Stimulated activated CD4-positive, alpha-beta T cell treated with anti-CD3 and anti-CD28 coated beads, TNF-alpha, amount 100 ng/mL, for 4 hours (primary cell): ENCODE measurements at places on chromosomes 1 and 21.
A peak's percentile ranks its signal among the peaks of the same experiment; 100 is the strongest.

DNA sequence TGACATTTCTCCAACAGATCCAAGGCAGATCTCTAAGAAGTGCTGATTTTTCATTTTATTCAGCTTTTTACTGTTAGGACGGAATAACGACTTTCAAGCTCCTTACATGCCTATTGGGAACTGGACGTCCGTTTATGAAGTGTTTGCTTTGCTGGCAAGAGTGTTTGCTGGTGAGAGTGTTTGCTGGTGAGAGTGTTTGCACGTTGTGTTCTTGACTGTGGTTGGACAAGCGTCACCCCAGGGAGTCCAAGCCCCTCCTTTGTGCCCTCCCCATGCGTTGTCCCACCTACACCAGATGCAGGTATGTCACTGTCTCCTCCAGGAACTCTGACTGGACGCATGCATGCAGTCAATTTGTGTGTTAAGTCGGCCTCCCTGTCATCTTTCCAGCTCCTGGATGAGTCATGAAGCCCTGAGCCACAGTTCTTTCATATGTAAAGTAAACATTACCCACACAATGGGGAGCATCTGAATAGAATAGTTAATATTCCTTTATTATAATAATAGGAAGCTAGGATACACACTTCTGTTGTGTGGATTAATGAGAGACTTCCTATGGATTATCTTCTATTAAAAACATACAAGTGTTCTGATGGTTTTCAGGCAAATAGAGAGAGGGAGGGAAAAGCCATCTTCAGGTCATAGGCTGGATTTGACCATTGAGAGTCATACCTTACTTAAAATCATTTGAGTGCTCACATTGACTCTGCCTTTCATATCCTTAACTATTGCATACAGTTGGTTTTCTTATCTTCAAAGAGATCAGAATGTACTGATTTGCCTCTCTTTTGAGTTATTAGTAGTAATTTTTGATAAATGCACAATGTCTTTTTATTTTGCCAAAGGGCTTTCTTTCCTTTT lies 119.2 kb downstream of the GALNT2 start:
- DNase-seq, result no peak

DNA sequence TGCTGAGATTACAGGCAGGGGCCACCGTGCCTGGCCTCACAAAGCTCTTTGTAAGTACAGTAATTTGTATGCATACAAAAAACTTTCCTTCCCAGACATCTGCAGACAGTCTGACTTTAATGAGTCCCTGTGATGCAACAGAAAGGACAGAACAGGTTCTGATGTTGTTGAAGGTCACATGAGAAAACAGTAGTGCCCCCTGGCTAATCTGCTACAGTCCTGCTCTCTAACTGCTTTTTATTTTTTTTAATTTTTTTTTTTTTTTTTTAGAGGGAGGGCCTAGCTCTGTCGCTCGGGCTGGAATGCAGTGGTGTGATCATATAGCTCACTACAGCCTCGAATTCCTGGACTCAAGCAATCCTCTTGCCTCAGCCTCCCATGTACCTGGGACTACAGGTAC lies 36.7 kb downstream of the ACBD3 start:
- no peak for DNase-seq

DNA sequence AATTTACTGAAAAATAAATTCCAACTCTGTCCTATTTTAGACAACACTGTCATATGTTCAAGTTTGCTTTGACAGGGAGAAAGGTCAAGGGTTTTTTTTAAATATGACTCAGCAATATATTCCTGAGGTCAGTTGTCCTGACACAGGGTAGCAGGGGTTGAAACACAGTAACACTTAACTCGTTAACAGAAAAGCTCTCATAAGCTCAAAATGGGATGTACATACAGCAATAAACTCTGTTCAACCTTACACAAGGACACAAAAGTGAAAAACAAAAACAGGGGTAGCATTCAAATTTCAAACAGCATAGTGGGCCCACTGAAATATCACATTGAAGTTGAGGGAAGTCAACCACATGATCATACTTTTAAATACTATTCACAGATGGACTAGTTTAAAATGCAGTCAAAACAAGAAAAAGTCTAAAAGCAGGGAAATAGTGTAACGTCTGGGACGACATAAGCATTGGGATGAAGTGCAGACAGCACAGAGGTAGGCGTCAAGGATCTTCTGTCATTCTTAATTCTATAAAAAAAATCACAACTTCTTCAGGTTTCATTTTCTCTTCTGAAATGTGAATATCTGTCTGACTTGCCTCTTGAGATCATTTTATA lies 89.9 kb downstream of the SLC44A5 start:
- DNase-seq, result no peak

DNA sequence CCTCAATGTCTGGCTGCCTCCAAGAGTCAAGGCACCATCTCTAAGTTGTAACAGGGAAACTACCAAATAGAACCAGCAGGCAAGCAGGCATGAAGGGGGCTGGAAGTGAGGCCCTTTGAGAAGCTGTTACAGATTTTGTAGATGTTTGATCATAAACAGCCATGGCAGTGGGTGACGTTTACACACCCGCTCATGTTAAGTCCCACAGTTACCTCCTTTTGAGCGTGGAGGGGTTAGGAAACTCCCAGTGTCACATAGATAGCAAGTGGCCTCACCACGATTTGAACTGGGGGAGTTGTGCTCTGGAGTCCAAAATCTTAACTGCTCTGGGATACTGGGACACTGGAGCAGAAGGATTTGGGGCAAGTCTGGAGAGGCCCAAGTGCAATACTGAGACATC lies 192.4 kb downstream of the HIVEP3 start:
- no peak for DNase-seq

GRCh38 chr1:31848381-31848897 lies 32.6 kb upstream of the SPOCD1 start:
- DNase-seq, result peak; percentile 51

GRCh38 chr1:151510020-151510405 lies 1.2 kb upstream of the CGN start:
- DNase-seq, result no peak

DNA sequence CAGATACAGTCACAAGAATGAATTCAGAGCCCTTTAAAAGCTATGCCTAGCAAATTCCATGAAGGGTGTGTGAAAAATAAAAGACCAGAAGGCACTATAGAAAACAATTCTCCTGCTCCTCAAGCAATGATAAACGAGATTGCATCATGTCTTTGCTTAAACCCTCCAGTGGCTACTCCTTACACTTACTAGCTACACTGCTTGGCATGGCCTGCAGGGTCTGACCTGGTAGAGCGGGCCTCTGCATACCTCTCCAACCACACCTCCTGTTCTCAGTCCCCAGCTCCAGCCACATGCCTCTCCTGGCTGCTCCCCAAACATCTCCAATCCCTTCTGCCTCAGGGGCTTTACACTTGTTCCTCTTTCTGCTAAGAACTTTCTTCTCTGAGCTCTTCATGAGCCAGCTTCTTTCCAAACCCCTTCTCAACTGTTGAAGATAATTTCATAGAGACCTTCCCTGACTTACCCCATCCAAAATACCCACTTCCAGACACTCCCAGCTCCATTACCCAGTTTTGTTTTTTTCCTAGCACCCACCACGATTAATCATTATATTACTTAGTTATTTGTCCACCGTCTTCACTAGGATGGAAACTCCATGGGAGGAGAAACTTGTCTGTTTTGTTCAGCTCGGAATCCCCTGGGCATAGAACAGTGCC lies 11.2 kb upstream of the CREG1 start:
- DNase-seq, result no peak

GRCh38 chr1:109248797-109249629 lies at the start of gene CELSR2:
Gene CELSR2, plus strand, starts transcription at chr1:109249539. Its CDS starts 541 bp downstream, at chr1:109250080.
- peak; percentile 33 for DNase-seq

DNA sequence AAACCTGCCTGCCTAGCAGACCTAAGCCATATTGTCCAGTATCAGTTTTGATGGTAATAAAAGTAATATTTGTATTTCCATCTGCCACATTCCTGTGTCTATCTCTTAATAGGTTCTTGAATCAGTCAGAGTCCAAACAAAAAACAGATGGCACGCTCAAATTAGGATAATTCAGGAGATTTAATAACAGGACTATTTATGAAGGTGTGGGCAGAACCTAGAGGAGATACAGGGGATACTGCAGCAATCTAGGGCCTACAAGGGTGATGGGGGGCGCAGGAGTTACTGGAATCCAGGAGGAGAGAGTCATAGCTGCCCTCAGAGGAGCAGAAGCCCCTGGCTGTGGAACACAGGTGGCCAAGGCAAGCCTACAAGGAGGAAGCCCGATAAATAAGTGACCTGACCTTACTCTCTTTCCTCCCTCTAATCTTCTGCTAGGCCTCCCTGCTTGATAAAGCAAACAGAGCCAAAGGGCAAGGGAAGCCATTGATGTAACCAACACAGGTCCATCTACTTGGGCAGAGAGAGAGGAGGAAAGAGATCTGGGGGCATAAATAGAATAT lies 11.9 kb upstream of the HYI start:
- no peak for DNase-seq

DNA sequence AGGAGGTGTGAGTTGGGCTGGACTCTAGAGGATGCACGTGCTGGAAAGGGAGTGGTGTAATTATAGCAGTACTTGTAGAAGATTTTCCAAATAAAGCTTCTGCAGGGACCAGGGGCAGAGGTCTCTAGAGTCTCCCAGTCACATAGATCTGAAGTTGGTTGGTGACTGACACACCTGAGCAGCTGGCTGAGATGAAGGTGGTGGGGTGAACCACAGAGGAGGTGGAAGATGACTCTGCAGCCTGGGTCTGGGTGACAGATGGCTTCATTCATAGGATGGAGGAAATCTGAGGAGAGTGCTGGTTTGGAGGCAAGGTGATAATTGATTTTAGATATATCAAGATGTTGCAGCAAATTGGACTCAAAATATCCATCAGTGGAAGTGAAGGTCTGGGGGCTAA lies 178.9 kb upstream of the IVNS1ABP start:
- DNase-seq, result no peak

GRCh38 chr1:236748268-236748870 lies 46.7 kb upstream of the MTR start:
- DNase-seq, result no peak

- DNase-seq, result no peak
These were observed 726.9 kb upstream of the TMPRSS15 start for GRCh38 chr21:19130379-19131028.

- no peak for DNase-seq
These were observed 16.5 kb downstream of the TTF2 start for GRCh38 chr1:117076648-117077047.

GRCh38 chr21:31886915-31887314 lies 14.1 kb downstream of the HUNK start:
- no peak for DNase-seq

- no peak for DNase-seq
These were observed 9.5 kb upstream of the PADI3 start for GRCh38 chr1:17239420-17239819.

DNA sequence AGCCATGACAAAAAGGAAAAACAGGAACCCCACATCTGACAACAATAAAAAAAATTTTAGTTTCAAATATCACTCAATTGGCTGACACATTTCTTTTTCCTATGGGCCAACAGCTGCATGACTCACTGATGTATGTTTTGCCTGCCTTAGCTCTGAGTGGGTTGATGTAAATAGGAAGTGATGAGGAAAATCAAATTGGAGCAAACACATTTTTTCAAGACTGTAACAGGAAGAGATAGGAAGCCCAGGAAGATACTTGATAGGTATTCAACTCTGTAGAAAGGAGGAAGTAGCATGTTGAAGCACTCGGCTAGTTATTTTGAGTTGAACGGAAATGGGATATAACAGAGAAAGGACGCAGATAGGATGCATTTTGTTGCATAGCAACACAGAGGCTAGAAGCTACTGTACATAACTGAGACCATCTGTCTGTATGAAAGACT lies 168.0 kb upstream of the NR5A2 start:
- no peak for DNase-seq

DNA sequence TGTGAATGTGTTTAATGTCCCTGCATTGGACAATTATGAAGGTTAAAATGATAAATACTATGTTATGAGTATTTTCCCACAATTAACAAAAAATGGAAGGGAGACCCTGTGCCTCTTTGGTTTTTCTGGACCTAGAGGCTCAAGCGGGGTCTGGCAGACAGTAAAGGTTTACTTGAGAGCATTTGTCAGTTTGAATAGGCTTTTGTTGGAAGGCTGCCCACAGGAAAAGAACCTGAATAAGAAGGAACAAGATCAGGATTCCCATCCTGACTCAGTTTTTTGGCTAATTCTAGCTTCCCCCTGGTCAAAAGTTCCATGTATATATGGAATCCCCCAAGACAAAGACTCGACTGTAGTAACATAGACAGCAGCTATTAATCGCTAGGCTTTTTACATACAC lies 150.9 kb upstream of the JUN start:
- DNase-seq, result no peak

DNA sequence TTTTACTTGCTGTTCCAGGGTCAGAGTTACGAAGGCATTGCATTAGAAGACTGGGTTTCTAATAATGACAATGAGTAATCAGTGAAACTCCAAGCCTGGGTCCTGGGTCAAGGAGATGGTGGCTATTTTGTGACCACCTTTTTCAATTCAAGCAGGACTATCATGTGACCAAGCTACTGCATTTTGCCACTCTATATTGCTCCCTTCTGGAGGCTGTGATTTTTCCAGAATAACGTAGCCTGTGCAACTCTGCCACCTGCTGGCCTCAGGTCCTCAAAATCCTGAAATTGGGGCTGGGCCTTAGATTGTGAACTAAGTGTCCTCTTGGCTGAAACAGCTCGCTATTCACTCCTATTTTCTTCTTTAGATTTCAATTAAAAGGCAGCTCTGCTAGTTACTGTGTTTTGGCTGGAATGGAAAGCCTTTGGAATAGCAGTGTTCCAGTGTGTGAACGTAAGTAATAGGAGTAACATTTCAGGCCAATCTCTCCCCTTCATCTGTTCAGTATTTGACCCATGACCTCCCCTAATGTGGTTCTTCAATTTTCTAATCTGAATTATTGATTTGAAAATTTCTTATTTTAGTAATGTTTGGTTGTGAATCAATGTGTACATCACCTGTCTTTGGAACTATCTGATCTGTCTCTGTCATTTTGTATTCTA lies 52.9 kb upstream of the CD46 start:
- no peak for DNase-seq

DNA sequence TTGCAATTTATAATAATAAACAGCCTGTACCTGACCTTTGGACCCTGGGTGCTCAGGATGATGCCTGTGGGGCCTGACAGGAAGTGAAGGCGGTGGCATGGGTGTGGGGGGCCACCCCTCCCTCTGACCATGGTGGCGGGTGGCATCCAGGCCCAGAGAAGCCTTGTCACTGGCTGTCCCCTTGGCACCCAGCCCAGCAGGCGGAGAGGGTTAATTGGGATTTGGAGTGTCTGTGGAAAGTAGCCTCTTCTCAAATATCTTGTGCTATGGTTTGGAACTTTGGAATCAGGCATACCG lies 20.5 kb downstream of the SOX13 start:
- no peak for DNase-seq

- no peak for DNase-seq
These were observed 777 bp downstream of the LRRC41 start for GRCh38 chr1:46302641-46303037.

DNA sequence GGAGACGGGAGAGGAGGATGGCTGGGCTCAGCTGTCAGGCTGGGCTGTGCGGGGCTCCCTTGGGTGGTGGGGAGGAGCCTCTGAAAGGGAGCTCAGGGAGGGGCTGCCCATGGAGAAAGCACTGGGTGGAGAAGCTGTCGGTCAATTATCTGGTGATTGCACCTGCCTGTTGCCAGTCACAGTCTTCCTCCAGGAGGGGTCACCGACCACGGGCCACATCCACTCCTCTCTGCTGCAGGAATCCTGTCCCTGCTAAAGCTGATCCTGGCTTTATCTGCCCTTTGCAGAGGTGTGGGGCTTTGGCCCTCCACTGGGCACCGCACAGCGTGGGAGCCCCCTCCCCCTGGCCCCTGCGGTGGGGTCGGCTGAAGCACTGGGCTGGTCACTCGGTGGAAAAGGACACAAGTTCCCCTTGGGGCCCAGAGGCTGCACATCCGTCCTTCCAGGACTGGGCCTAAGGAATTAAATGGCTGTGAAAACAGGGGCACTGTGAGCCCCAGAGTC lies 21.8 kb upstream of the COL18A1 start:
- DNase-seq, result no peak
